ENCODE measurements at places on chromosomes 4 and X. TPM values are rescaled to one million over a fixed set of nuclear protein-coding genes. Genes with fewer than 3 reads are reported as not detected.

Gene PHEX
- 0.98 TPM for total RNA-seq

Gene KLHL15
- total RNA-seq, result 25.6 TPM

Gene TMPRSS11A
- total RNA-seq, result not detected

Gene ZCCHC18
- total RNA-seq, result 21.6 TPM

Gene FAAH2
- 3.7 TPM for total RNA-seq
